ENCODE measurements at places on chromosomes 2 and 18.

- no peak for DNase-seq
Observed at GRCh38 chr2:67322353-67323001, 74.7 kb upstream of the ETAA1 start.

DNA sequence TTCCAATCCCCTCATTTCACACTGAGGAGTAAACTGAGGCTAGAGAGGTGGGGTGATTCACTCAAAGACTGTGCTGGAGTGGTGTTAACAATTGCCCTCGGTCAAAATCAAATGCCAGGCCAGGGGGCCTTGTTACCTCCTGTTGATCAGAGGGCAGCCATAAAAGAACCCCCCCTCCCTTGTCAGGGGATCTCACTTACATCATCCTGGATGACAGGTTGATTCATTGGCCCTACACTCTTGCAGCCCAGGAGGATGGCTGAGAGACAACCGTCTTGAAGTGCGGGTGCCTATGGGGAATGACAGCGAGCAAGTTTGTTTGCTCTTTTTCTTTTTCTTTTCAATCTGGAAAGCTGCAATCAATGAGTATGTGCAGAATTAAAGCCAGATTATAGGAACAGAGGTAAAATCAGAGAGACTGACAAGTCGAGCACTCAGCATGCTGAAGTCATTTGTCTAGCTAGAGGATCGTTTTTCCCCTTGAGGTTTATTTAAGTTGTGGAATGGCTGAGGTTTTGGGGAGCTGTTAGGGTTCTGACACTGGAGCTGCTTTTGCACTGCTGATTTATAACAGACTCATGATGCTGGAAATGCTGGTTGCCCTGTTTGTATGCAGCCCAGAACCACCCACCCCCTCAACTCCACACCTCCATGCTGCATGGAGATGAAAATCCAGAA is 26.4 kb upstream of the NRP2 start:
- no peak for DNase-seq

DNA sequence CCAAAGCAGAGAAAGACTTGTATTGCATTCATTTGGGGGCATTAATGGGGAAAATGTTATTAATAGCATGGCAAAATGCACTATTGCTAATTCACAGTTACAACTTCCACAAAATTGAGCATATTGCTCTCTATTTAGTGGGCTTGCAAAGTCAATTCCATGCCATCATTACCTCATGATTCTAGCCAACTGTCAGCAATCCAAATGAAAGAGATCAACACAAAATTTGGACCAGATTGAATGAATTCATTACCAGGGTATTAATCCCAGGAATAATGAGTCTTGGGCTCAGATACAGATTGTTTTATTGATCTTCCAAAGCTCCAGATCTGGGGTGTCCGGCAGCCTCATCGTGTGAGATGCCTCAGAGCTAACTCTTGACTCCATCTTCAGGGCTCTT is 38.3 kb downstream of the NXPH2 start:
- no peak for DNase-seq

DNA sequence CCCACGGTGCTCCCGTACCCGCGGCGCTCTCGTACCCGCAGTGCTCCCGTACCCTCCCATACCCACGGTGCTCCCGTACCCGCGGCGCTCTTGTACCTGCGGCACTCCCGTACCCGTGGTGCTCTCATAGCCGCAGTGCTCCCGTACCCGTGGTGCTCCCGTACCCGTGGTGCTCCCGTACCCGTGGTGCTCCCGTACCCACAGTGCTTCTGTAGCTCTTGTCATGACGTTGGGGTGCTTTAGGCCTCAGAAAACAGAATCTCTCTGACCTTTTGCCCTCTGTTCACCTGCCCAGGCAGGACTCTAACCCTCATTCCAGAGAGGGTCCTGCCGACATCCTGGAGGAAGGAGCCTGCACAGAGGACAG is 35.3 kb downstream of the SLC66A2 start:
- no peak for DNase-seq

- DNase-seq = no peak
Observed at GRCh38 chr2:30707304-30707903, 99.8 kb downstream of the CAPN13 start.

DNA sequence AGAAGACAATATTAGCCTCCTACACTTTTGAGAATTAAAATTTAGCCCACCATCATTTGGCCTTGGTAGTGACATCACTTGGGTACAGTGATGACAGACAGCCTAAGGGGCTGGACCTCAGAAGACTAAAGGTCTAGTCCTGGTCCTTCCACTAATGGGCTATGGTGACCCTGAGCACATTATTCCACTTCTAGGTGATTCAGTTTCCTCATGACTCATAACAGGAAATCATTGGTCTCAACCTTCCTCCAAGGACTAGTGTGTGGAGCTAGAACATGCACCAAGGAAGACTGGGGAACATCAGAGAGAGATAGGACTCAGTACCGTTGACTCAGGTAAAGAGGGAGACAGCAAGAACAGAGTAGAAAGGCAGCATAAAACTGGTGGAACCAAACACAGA is 64.0 kb downstream of the TFCP2L1 start:
- no peak for DNase-seq

DNA sequence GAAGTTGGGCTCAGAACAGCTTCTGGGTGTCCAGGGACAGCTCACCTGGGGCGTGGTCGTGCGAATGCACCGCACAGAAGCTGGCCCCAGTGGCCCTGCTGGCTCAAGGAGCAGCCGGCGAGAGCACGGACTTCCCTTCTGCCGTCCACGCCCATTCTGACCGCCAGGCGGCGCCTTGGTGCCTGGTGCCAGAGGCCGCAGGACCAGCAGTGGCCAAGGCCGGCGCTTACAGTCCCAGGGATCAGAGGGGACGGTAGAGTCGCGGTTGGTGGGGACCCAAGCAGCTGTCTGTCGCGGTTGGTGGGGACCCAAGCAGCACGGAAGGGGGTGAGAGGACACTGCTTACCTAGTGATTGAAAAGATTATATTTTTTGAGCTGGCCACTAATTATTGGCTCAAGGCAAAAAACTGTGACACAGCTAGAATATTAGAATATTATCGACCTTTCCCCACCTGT is 25.7 kb downstream of the NPPC start:
- peak; percentile 17 for DNase-seq

DNA sequence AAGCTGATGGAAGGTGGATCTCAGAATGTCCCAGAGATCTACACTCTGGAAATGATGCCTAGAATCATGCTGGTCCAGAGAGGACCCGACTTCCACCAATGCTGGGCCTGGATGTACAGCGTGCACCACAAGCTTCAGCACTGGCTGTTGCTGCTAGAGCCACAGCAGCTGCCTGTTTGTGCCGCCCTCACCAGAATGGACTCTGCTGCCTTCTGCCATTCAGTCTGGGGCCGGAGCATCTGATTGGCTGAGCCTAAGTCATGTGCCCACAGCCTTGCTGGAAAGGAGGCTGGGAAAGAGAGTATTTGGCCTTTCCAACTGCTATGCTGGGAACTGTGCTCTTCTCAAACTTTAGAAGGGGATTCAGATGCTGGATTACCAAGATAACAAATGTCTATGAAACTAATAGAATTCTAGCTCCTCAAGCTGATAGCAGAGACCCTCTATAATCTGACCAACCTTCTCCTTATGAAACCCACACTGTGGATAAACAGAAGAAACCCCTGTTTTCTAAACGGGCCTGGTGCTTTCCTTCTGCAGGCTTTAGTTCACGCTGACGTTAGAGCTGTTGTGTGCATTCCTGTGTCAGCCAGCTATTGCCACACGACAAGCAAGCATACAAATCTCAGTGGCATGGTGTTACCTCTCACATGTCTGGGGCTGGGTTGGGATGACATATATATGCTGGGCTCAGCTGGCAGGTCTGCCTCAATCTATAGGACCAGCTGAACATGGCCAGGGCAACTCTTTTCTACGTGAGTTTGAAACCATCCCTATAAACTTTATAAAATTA is 4.1 kb upstream of the LOXHD1 start:
- DNase-seq = no peak

DNA sequence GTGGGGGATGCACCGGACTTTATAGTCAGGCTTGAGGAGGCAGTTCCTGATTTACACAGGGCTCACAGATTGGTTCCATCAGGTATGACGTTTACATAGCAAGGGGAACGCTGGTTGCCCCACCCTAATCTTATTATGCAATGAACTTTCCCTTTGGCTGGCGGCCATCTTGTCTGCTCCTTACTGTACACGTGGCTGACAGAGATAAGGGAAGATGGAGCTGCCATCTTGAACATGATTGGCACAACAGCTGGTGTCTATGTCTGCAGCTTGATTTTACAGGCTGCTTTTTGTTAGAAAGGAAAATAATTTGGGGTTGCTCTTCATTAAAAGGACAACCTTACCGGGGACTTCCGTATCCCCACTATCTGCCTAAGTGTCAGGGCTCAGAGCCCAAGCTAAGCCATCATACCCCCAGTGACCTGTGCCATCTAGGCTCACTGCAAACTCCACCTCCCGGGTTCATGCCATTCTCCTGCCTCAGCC is 33.5 kb upstream of the ATG16L1 start:
- DNase-seq = no peak

GRCh38 chr2:159054985-159055384 is 86.5 kb downstream of the TANC1 start:
- DNase-seq = no peak

DNA sequence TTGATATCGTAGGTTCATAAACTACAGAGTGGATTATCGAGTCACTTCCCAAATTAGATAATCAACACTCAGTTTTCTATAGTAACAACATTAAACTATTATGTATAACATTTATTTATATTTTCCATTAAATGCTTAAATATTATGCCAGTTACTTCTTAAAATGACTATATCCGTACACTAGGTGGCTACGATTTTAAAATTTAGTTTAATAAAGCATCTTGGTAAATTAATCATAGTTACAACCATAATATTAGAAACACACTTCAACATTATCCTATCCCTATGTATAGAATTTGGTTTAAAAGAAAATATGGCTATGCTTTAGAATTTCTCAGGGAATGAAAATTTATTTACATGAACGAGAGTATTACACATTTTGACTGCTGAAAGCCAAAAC is 80.3 kb downstream of the SLC25A12 start:
- DNase-seq = no peak

- no peak for DNase-seq
Observed at GRCh38 chr2:179612591-179613298, 248.7 kb downstream of the ZNF385B start.

DNA sequence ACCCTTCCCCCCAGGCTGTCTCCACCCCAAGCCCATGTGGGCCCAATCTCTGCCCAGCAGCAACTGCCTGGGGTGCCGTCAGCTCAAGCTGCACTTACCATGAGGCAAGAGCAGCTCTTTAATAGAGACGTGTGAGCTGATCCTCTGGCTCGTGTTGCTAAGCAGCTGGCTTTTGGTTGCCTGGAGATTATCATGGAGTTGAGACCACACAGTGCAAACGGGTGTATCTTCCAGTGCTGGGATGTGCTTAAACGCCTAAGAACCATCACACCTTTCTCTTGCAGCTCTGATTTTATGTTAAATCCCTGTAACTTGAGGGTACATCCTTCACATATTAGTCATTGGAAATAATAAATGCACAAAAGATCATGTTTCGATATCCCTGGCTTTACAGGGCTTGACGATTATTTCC is 271.1 kb downstream of the PRKCE start:
- DNase-seq = no peak

DNA sequence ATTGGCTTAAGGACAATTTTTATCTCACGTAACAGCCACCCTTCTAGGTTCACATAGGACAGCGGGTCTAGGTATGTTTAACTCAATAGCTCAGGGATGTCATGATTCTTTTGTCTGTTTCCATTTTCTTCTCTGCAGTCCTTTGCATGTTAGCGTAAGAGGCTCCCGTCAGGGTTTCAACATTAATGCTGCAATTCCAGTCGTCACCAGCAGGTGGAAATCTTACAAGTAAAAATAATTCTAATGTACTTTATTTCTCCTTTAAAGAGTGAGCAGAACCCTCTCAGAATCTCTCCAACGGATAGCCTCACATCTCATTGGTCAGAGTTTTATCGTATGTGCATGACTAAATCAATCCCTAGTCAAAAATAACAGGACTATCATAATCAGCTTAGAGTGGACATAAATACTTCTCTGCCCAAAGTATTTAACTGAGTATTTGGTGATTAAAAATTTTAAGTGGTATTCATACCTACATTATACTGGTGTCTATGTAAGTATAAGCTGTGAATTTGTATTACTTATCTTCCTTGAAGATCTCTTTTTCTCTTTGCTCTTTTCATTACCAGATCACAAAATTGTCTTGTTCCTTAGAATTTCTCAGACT is 487.2 kb upstream of the GCFC2 start:
- no peak for DNase-seq

DNA sequence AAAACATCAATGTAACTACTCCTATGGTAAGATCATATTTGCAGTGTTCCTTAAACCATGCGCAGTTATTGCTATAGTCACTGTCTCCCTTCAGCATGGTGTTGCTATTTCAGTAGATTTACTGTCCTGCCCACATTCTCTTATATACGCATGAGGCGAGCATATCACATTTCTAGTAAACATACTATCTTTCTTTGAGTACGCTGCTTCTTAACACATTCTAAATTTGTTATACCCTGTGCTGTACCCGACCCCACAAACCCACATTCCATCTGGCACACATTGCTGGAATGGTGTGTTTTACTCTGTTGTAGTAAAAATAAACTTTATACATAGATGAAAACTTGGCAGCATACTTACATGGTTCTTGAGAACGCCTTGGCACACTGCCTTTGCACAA is 163.3 kb downstream of the QPCT start:
- DNase-seq = no peak

DNA sequence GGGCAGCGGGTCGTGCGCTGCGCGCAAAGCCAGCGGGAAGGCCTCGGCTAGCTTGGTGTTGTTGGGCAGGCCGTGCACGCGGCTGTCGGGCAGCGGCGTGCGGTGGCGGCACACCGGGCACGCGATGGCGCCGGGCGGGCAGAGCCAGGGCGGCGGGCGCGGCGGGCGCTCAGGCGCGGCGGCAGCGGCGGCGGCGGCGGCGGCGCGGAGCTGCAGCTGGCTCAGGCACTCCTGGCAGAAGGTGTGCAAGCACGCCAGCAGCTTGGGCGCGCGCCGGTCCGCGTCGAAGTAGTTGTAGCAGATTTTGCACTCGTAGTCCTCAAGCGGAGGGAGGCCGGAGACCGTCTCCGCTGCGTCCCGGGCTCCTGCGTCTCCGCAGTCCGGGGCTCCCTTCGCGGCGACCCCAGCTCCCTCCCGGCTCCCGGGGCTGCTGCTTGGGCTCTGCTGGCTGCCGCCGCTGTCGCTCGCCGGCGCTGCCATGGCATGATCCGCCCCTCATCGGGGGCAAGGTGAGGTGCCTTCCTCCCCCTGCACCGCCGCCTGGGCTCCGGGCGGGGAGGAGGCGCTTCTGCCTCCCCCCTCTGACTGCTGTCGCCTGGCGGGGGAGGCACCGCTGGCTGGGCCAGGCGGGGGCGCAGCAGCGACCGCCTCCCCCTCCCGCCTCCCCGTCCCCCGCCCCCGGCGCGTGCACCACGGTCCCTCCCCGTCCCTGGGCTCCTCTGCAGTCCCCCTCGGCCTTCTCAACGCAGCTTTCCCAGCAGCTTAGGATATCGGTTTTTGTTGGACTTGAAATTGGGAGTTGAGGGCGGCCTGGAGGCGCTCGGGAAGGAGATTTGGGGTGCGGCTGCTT is 21.0 kb upstream of the PAX3 start:
- DNase-seq = no peak

GRCh38 chr2:126038861-126039260 is 617.1 kb upstream of the GYPC start:
- no peak for DNase-seq

- DNase-seq = no peak
Observed at GRCh38 chr2:43559391-43560230, 36.2 kb downstream of the THADA start.

GRCh38 chr2:42569116-42569711 is 782 bp downstream of the MTA3 start:
- no peak for DNase-seq

Data from stimulated activated CD8-positive, alpha-beta memory T cell treated with anti-CD3 and anti-CD28 coated beads, Interleukin-12 subunit alpha, Interleukin-12 subunit beta, amount 100 ng/mL, for 1 hour (primary cell).